Colonic mucosa (tissue), 4 donors: ENCODE measurements at places on chromosomes 4 and X.
A peak's percentile ranks its signal among the peaks of the same experiment; 100 is the strongest.

GRCh38 chrX:38151441-38151840, 69.2 kb downstream of the SRPX start:
- DNase-seq = no peak

- DNase-seq = no peak
Measured at GRCh38 chr4:116064331-116064730, 950.9 kb upstream of the NDST4 start.

GRCh38 chrX:121036137-121036536, 11.3 kb upstream of the GLUD2 start:
- DNase-seq = no peak

GRCh38 chr4:139676913-139677585, 11.4 kb downstream of the MGST2 start:
- no peak for DNase-seq

DNA sequence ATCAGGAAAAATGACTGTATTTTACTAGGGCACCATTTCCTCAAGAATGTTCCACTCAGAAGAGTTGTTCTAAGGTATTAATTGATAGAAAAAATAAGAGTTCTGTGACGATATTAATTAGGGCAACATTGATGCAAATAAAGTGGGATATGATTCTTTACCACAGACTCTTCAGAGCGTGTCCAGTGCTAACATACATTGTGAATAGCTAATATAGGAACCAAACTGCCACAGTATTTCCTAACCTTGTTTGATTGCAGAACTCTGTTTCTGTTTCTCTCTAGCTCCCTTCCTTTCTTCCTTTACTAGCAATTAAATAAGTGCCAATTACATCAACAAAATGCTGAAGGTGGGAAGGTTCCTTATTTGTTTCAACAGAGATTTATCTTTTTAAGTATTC, 154.1 kb upstream of the CPEB2 start:
- no peak for DNase-seq

DNA sequence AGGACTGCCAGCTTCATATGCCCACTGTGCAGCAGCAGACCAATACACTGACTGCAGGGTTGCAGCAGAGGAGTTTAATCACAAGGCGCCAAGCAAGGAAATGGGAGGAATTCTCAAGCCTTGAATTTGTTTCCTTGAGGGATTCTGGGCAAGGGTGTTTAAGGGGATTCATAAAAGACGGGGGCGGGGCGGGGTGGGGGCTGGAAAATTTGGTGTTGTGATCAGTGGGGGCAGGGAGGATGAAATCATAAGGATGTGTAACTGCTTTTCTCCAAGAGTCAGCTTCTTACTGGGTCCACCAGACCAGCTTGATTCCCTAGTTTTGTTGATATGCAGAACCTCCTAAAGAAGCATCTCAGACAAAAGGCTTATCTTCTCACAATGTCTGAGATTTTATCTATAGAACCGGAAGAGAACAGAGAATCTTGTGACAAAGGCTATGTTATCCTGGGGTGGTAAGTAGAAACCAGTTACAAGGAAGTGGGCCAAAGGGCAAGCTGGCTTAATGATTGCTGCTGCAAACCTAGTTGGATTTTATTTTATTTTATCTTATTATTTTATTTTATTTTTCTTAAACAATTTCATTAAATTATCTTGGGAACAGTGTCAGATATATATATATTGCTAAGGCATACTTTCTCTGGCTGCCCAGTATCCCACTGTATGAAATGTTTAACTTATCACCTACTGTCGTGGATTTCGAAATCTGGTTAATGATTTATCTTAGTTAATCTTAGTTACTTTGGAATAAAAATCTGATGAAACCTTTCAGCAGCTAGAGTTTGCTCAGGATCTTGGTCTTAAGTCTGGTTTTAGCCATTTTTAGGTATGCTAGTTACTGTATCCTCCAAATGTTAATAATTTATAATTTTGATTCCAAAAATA, 276.4 kb downstream of the RPA4 start:
- DNase-seq = peak; percentile 25

DNA sequence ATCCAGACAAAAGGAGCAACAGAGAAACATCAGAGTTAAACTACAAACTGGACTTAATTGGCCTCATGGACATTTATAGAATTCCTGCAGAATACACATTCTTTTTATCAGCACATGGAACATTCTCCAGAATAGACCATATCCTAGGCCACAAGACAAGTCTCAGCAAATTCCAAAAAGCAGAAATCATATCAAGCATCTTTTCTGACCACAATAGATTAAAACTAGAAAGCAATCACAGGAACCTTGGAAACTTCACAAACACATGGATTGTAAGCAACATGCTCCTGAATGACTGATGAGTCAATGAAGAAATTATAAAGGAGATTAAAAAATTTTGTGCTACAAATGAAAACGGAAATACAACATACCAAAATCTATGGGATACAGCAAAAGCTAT, 526.7 kb downstream of the PCDH7 start:
- DNase-seq = no peak

DNA sequence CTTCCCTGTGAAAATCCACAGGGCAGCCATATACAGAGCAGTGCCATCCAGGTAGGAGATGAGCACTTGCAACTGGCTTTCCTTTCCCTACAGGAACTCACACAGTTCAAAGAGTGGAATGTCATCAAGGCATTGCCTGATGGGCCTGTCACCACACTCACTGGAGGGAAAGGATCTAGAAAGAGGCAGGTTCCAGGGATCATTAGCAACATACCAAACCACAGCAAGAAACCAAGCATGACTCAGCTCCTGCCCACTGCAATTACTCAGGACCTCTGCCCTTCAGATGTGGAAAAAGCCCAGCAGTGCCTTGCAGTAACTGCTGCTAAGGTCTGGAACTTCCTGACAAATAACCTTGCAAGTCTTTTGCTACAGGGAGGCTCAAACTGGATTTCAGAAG, 101.2 kb downstream of the ZNF674 start:
- DNase-seq = no peak

DNA sequence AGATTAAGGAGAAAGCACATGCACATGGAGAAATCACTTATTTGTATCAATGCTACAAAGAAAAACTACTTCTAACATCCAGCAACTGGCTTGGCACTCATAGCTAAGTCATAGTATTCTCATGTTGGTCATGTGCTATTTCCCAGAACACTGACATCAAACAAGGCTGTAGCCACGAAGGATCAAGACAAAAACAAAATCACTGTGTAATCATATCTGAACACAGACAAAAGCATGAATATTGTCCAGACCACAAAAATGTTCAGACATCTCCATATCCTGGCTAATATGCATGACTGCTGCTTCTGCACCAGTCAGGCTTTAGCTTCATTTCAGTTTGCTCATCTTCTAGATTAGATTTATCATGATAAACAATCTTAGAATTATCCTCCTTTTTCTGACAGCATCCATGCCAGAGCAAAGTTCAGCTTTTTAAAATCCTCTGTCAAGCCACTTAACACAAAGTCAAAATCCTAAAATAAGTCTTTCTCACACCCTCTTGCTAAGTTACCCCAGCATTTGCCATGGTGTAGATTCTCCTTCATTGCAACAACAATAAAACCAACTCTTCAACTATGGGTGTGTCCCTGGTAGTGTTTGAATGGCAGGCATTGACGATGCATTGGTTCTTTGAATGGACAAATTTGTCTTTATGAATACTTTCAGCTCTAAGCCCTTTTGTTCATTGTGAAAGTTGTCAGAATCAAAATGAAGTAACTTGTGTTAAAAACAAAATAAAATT, 39.1 kb upstream of the NPFFR2 start:
- no peak for DNase-seq

DNA sequence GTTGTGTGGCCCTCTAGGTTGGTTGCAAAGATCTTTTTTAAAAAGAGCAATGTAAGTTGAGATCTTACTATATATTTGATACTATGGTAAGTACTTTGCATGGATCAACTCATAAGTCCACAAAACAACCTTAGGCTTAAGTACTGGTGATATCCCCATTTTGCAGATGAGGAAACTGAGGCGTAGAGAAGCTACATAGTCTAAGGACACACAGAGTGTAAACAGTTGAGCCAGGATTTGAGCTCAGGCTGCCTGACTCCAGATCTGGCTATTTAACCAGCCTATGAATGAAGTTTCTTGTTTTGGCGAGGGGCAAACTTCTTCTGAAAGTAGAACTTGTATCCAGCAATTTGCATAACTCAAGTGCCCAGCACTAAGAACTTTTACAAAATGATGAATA, 38.6 kb upstream of the STX18 start:
- DNase-seq = no peak

GRCh38 chr4:139443661-139444060, 10.3 kb upstream of the RAB33B start:
- DNase-seq = no peak

GRCh38 chr4:84573385-84574068, 9.4 kb upstream of the CDS1 start:
- DNase-seq = no peak

DNA sequence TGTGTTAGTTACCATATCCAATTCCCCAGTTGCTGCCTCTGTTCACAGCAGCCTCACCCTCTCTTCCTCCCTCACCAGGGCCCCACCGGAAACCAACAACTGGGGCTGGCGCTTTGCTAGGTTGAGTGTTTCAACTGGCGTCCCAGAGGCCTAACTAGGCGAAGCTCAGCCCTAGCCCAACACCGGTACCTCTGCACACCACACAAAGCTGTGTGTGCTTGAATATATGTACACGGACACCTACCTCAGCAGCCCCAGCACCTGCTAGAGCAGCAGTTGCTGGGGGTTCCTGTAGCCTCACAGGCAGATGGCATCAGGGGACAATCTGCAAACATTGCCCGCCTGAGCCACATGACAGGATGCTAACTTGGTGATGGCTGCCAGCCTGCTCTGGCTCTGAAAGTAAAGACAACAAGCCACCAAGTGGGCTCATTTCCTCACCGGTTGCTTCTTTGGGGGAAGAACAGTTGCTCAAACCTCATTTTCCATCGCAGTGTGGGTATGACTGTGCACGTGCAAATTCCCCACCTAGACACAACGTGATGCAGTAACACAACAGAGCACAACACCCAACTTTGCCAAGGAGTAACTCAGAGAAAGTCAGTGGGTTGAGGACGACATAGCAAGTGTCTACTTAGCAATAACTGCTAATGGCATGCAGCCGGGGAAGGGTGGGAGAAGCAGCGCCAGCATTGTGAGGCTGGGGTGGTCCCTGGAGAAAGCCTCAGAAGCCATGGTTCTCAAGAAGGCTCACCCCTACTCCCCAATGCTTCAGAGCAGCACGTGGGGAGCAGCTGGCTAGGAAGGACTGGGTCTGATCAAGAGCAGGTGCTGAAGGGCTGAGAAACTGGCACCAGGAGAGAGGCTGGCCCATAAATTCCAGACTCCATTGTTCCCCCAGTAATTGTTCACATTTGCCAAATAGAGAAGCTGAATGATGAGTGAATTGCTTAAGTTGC, 139.5 kb downstream of the SH3KBP1 start:
- no peak for DNase-seq

DNA sequence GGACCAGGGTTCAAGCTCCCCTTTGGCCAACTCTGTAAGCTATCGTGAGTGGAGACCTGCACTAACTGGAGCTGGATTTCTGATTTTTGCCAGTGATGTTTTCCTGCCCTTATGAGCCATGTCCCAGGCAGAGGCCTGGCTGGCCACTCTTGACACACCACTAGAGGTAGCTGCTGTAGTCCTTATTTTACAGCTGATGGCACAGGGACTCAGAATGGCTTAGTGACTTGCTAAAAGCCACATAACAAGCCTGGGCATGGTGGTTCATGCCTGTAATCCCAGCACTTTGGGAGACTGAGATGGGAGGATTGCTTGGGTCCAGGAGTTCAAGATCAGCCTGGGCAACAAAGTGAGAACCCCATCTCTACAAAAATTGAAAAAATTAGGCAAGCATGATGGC, 33.4 kb downstream of the CYTL1 start:
- DNase-seq = no peak

DNA sequence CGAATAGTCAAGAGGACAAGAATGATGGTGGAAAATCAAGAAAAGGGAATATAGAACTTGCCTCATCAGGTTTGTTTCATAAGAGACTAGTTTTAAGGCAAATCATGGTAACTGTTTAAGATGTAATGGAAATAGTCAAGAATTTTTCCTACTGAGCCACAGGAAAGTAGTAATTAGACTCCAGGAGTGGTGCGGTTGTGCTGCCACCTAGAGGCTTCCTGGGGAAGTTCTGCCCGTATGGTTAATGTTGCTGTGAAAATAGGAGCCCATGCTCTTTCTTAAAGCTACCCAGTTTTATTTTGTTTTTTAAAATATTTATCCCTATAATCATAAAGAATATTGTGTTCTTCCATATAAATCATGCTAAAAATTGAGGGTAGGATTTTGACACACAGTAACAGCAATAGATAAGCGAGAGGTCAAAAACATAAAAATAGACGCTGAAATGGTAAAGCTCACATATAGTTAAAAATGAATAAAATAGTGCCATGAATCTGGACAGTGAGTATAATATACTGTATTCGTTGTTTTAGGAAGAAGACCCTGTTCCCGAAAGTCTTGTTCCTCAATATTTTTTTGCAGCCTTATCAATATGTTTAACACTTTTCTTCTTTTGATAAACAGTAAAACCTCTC, 87.0 kb downstream of the PHOX2B start:
- peak; percentile 65 for DNase-seq

DNA sequence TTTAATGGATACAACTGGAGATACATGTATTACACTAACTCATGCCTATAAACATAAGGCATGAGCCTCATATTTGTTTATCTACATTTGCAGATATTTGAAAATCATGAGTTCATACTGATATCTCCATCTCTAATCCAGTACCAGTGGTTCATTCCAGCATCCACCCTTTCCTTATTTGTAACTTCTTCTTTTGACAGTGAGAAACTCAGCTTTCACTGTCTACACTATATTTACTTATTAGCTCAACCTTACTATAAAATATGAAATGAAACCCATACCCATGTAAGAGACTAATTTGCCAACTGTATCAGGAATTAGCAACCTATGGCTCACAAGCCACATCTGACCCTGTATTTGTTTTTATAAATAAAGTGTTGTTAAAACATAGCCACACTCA, 161.9 kb upstream of the GPRIN3 start:
- DNase-seq = no peak

DNA sequence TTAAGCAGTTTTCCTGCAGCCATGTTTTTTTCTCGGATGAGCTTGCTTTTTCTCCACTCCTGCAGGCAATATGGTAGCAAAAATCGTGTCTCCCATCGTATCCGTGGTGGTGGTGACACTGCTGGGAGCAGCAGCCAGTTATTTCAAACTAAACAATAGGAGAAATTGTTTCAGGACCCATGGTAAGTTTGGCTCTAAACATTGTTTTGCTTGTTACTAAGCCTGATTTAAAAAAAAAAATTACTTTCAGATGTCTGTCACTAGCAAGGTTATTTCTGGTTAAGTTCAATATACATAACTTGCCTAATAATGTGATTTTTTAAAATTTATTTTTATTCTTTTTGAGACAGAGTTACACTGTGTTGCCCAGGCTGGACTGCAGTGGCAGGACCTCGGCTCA, 17.5 kb upstream of the GYG2 start:
- no peak for DNase-seq

GRCh38 chrX:68440940-68441339, 7.6 kb upstream of the OPHN1 start:
- DNase-seq = peak; percentile 83
